ENCODE measurements at places on chromosomes 3 and 15. TPM values are rescaled to one million over a fixed set of nuclear protein-coding genes. Genes with fewer than 3 reads are reported as not detected.

KBTBD13 gene
- polyA plus RNA-seq: 0.78 TPM

- no peak for DNase-seq
These were observed 185.8 kb upstream of the TTC14 start for GRCh38 chr3:180416111-180416594.

- no peak for DNase-seq
These were observed 18.1 kb downstream of the FBN1 start for GRCh38 chr15:48627260-48627940.

- DNase-seq: no peak
These were observed 50.0 kb downstream of the FGF7 start for GRCh38 chr15:49473031-49473430.
